Activated CD8-positive, alpha-beta memory T cell treated with anti-CD3 and anti-CD28 coated beads for 1 hour (primary cell): ENCODE measurements at places on chromosomes 12 and 14.
A peak's percentile ranks its signal among the peaks of the same experiment; 100 is the strongest.

GRCh38 chr12:64110864-64111263 is 111.2 kb downstream of the KICS2 start:
- DNase-seq, result no peak

DNA sequence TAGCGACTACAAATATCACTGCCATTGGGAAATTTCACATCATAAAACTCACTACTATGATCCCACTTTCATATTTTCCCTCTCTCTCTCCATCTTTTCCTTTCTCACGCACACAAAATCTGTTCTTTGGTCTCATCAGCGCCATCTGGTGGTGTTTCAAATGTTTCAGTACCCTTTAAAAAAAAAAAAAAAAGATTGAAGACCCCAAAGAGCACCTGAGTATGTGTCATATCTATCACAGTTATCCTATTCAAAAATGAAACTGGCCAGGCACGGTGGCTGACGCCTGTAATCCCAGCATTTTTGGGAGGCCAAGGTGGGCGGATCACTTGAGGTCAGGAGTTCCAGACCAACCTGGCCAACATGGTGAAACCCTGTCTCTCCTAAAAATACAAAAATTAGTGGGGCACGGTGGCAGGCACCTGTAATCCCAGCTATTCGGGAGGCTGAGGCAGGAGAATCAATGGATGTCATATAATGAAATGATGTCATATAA is 72.4 kb downstream of the TTC9 start:
- peak; percentile 16 for DNase-seq

DNA sequence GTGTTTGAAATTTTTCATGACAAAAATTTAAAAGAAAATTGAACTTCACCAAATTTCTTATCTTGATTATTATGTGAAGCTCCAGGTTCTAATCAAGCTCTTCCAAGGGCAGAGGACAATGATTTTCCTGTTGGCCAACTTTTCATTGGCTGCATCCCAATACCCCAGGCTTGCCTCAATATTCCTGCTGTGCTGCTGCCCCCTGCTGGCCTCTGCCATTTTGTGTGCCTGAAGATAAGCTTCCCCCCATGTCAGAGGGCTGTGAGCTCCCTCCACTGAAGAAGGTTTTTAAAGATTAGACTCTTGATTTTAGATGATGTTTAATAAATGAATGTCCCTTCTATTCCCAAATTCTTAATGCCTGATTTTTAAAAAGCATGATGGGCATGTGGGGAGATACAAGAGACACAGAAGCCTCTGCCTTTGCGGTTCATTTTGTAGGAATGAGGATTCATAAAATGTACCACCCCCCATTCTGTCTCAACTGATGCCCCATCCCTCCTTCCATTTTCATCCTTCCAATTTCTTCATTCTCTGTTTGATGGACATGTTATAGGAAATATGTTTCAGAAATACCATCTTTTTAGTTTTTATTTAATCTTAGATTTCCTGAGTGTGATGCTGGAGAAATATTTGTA is 76.7 kb upstream of the RGS6 start:
- peak; percentile 2 for DNase-seq

DNA sequence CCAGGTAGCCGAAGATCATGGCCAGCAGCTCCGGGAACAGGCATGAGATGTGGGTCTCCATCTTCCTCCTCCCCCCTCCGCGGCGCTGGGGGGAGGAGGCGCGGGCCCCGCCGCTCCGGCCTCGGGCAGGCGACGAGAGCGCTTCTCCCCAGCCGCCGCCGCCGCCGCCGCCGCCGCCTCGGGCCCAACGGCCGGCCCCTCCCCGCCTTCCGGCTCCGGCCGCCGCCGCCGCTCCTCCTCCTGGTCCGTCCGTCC is 448 bp downstream of the FBXL14 start:
- no peak for DNase-seq

GRCh38 chr12:12636641-12637040 is 25.0 kb downstream of the CREBL2 start:
- no peak for DNase-seq

DNA sequence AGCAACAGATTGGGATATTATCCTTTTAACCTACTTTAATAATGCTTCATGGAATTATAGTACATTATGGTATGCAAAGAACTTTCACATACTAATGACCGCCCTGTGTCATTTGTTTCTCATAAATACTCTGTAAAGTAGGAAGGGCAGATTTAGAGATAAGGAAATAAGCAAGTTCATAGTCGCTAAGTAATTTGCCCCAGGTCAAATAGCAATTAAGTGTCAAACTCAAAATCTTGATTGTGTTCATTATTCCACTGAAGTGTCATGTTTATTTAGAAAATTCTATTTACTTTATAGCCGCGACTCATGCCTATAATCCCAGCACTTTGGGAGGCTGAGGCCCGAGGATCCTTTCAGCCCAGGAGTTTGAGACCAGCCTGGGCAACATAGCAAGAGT is 98.7 kb upstream of the ATF1 start:
- no peak for DNase-seq

- DNase-seq, result no peak
Observed at GRCh38 chr12:42444192-42444943, 118.4 kb downstream of the PPHLN1 start.

DNA sequence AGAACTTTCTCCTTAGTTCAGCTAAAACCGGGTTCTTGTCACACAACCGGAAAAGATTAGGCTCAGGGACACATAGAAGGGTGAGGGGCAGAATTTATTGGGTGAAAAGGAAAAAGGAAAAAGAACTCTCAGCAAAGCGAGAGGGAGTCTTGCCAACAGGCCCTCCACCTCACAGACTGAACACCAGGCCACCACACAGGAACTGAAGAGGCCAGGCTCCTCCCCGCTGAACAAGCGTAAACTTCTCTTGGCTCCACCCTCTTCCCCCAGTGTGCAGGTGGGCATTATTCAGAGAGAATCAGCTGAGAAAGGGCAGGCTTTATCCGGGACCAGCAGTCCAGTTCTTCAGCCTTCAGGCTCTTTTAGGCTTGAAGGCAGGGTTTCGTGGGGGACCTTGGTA is 125.6 kb upstream of the FGD4 start:
- DNase-seq, result peak; percentile 16

- DNase-seq, result no peak
Observed at GRCh38 chr12:92469837-92470236, 233.0 kb upstream of the PLEKHG7 start.

DNA sequence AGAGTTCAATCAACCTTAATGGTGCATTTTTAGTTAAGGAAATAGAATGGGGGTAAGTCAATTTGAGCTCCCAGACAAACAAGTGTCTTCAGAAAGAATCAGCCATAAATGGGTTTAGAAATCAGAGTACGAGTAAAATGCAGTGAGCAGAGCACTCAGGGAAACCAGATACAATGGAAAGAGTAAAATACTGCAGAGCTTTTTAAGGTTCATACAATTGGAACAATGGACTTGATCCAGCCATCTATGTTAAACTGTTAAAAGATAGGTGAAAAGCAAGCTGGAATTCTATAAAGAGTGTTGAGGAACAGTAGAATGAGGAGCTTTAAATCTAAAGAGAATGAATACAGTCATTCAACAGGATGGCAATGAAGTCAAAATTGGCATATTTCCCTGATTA is 23.8 kb upstream of the PCNX4 start:
- no peak for DNase-seq

GRCh38 chr14:61104358-61104757 is 123.3 kb downstream of the SLC38A6 start:
- DNase-seq, result no peak

- no peak for DNase-seq
Observed at GRCh38 chr14:31965071-31965734, 111.9 kb upstream of the ARHGAP5 start.

DNA sequence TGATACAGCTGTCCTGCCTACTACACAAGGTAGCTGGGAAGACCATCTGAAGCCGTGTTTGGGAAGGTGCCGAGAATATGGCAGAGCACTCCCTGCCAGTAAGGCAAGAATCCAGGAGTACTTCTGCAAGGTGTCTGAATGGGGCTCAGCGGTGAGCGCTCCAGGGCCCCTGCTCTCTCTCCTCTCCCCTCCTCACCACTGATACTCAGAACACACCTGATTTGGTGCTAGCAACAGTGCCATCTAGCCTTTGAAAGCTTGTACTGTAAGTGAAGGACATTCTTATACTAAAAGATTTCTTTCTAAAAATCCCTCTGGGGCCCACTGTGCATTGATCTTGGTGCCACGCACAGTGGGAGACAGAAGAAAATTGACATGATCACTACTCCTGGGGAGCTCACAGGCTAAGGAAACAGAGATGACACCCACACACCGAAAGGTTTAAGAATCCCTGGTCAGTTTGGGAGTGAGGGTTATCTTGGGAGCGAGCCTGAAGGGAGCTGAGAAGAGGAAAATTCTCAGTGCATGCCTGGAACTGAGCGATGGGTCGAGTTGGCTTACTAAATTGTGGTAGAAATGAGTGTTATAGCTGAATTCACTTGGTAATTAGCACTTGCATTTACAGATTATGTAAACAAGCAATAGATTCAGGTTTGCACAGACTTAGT is 216.9 kb downstream of the NTF3 start:
- no peak for DNase-seq

- DNase-seq, result no peak
Observed at GRCh38 chr14:66038618-66039017, 447.6 kb upstream of the CCDC196 start.

GRCh38 chr14:74014299-74014698 is 4.8 kb downstream of the ENTPD5 start:
- DNase-seq, result no peak

GRCh38 chr14:38442208-38442607 is 186.3 kb upstream of the CLEC14A start:
- DNase-seq, result no peak

GRCh38 chr12:42935756-42936155 is 346.2 kb upstream of the PRICKLE1 start:
- no peak for DNase-seq

DNA sequence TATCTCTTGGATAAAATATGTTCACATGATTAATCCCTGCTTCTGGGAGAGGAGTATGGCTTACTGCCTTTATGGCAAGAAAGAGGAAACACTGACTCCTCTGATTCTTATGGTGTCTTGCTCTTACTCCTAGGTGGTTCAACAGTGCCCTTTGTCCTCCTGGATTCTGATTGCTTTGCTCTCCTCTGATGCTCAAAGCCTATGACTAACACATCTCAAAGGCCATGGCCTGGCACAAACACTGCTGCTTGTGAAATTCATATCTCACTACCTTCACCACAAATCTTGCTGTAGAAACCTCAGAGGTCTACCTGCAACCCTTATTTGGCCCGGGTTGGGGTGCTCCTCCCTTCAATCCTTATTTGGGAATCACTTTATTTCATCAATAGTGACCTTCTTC is 217.2 kb downstream of the C12orf50 start:
- no peak for DNase-seq

- DNase-seq, result peak; percentile 72
Observed at GRCh38 chr14:20343092-20343861, at the start of gene PARP2. Gene PARP2, plus strand, starts transcription at chr14:20343635. Its CDS starts 7 bp downstream, at chr14:20343642.

- DNase-seq, result no peak
Observed at GRCh38 chr12:48903363-48903981, 21.8 kb downstream of the FKBP11 start.

GRCh38 chr14:53042480-53042879 is 91.6 kb upstream of the FERMT2 start:
- no peak for DNase-seq
